ENCODE measurements at places on chromosomes 3 and 15.
A peak's percentile ranks its signal among the peaks of the same experiment; 100 is the strongest.

GRCh38 chr3:178567611-178568010 is 31.4 kb downstream of the KCNMB2 start:
- DNase-seq = no peak

- no peak for DNase-seq
These were observed 16.4 kb downstream of the CA12 start for GRCh38 chr15:63365273-63365680.

GRCh38 chr3:111073218-111073617 is 1.6 kb downstream of the NECTIN3 start:
- DNase-seq = no peak

DNA sequence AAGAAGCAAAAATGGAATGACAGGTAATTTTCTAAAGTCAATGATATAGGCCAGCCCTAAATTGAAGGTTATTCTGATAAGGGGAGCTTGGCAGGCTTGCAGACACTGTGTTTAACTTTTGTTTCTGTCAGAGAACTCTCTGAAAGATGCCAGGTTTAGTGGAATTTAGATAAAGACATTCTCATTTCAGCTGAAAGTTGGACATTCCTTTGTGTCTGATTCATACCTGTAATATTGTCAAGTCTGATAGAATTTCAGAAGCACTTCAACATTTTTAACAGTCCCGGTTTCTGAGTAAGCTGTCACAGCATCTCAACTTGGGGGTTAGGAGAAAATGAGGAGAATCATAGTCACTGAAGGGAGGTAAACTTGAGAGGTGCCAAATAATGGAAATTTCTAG is 84.0 kb downstream of the DIPK2A start:
- DNase-seq = no peak

- DNase-seq = peak; percentile 51
These were observed 31.5 kb upstream of the TFDP2 start for GRCh38 chr3:142180761-142181362.

- DNase-seq = no peak
These were observed 141.2 kb upstream of the GADL1 start for GRCh38 chr3:31035681-31036080.

- DNase-seq = no peak
These were observed 165.2 kb downstream of the PGPEP1L start for GRCh38 chr15:98842192-98842972.

All from natural killer cell (primary cell).